ENCODE measurements at places on chromosomes 1 and 21.

DNA sequence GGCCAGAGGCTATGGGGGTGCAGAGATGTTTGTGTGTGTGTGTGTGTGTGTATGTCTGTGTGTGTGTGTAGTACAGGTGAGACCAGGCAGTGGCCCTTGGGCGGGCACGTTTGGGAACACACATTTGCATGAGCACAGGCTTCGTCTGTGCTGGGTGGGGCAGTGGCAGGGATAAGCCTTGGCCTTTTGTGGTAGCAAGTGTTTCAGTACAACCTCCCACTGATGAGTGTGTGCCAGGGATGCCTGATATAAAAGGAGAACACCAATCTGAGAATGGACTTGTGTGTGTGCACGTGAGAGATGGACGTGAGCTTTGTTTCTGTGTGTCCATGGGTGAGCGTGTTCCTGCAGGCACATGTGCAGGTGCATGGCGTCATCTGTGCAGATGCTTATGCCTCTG, 3.0 kb downstream of the NTRK1 start:
- no peak for DNase-seq

DNA sequence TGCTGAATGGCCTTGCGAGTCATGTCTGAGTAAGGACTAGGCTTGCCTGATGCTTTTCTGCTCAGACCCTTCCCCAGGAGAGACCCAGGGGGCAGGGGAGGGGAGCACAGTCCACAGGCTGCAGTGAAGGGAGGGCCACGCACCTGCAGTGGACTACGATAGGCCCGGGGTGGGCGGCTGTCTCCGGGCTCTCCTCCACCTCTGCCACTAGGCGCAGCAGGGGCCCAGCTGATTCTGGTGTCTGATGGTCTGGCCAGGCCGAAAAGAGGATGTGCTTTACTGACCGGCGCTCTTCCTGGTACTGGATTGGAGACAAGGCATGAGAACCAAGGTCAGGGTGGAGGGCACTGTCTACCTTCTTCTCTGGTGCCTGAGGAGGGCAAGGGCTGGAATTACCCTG, 7.9 kb upstream of the ARL8A start:
- no peak for DNase-seq

- DNase-seq, result no peak
These were observed 291.4 kb downstream of the LRRC40 start for GRCh38 chr1:69913977-69914376.

GRCh38 chr1:173241528-173242347, 34.6 kb upstream of the TNFSF4 start:
- DNase-seq, result no peak

GRCh38 chr21:46052703-46053651, 44.9 kb upstream of the COL6A2 start:
- no peak for DNase-seq

- DNase-seq, result no peak
These were observed 7.6 kb downstream of the TENT5C start for GRCh38 chr1:117613249-117613968.

- DNase-seq, result no peak
These were observed 25.1 kb downstream of the TIAM1 start for GRCh38 chr21:31318971-31319370.

- DNase-seq, result no peak
These were observed 115.6 kb upstream of the KIAA1614 start for GRCh38 chr1:180796897-180797640.

DNA sequence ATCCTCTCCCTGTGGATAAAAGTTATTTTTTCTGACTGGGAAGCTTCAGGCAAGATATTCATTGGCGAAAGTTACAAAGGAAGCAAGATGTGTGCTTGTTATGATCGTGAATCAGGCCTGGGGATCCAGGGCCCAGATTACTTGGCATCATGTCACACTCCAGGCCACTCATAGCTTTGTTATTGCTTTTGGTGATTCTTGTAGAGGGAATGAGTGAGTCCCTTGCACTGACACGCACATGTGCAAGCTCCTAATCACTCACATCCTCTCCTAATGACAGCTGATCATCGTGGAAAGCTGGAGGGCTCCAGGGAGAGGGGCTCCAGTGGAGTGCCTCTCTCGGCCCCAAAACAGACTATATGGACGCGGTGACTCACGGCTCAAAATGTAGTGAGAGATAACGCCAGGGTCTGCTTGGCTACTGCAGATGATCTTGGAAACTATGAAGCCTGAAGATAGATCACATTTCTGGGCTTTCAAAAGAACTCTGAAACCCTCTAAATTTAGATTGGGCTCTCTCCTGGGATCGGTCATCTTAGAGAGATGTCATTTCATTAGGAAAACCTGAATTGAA, 481.1 kb upstream of the USP24 start:
- DNase-seq, result no peak

DNA sequence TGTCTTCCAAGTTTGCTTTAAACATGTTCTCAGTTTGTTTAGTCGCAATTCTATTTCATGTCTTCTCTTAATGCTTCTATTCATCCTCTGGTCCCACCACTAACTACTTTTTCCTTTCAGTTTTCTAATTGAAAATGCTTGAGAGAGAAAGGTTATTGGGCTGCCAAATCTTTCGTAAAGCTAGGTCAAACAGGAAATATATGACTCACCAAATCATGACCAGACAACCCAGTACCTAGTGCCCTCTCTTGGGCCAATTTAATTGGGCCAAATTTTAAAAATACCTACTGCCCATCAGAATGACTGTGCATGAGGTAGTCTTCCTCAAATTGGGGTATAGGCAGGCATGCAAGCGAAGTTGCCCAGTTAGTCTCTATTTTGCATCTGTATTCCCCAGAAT, 295.4 kb upstream of the PBX1 start:
- no peak for DNase-seq

- DNase-seq, result no peak
These were observed 139.4 kb downstream of the EDEM3 start for GRCh38 chr1:184615301-184615700.

GRCh38 chr1:51575406-51576084, 41.3 kb upstream of the OSBPL9 start:
- DNase-seq, result no peak

DNA sequence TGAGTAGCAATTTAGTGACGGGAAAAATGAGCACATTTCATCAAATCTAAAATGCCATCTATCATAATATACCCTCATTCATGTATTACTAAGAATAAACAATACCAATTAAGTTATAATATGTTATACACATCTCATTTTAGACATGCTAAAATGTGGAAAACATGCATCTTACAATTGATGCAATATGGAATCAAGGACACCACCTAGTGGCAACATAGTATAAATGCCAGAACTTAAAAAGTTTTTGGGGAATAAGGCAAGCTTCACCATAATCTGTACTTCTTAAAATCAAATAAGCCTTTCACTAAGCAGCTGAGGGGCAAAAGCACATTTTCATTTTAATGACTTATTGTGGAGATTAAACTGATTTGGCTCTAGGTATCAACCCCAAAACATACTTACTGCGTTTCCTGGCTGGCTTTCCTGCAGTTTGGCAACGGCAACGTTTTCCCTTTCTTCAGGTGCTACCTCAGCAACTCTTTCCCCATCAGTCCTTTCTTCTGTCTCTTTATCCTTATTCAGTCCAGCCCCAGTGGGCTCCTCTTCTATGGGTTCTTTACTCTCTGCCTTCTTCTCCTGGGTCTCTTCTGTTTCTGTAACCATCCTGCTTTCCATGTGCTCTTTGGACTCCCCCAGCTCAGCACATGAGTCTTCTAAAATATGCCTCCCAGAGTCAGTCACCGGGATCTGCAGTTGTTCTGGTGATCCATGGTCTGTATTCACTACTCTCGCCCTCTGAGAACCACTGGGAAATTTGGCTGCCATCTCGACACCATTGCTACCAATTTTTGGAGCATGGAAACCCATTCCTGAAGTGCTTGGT, 11.4 kb downstream of the SDE2 start:
- DNase-seq, result peak; percentile 66

- DNase-seq, result peak; percentile 83
These were observed 22.8 kb upstream of the CDK18 start for GRCh38 chr1:205481629-205482151.

- DNase-seq, result peak; percentile 84
These were observed 204.0 kb downstream of the PLPP3 start for GRCh38 chr1:56375326-56375804.

DNA sequence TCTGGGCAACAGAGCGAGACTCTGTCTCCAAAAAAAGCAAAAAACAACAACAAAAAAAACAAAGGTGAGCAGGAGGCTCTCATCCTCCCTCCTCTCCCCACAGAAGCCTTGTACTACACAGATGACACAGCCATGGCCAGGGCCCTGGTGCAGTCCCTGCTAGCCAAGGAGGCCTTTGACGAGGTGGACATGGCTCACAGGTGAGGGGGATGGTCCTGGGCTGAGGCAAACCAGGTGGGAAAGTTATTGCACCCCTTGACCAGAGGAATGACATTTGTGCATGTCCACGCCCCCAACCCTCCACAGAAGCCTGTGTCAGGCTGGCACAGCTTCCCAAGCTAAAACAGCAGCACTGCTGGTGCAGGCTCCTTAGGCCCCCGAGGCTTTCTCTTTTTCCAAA, 2.4 kb downstream of the ADPRS start:
- no peak for DNase-seq

GRCh38 chr1:209853676-209854075, 25.9 kb downstream of the UTP25 start:
- peak; percentile 59 for DNase-seq

- DNase-seq, result no peak
These were observed 31.5 kb downstream of the COL18A1 start for GRCh38 chr21:45436351-45437065.

GRCh38 chr1:39698568-39698967, 7.3 kb upstream of the HPCAL4 start:
- no peak for DNase-seq

DNA sequence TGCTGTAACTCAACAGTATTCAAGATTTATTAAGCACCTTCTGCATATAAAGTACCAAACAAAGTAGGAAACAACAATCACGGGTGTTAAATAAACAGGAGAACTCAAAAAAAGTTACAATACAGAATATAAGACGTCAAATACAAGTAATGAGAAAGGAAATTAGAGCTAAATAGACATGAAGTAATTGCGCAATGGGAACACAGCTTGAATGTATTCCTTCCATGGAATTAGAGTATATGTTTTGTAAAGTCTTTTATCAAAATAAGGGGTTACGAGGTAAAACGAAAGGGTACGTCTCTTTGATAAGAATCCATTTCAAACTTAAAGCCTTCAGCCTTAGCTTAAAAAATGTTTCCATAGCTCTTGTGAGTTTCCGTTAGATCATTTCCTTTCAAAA, 109.1 kb downstream of the SPATA6 start:
- DNase-seq, result no peak

GRCh38 chr1:27342391-27342777, 562 bp downstream of the SYTL1 start:
- peak; percentile 33 for DNase-seq

- DNase-seq, result no peak
These were observed 326.0 kb upstream of the RUNX1 start for GRCh38 chr21:35375115-35375514.

DNA sequence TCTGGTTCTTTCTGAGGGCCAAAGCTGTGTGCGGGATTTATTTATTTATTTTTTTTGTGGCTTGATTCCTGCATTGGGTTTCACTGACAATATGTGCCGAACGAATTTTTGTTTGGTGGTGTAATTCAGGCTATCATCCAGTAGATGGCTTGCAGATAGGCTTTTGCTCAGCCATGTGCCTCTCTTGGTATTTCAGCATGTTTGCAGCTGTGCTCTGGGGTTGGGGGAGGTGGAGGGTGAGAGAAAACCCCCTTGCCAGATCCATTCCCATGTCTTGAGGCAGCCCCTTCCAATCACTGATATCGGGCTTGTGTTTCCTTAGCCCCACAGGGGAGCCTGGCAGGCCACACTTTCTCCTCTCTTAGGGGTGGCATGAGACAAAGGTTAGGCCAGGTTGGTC, 302.4 kb downstream of the PTGER3 start:
- peak; percentile 4 for DNase-seq

DNA sequence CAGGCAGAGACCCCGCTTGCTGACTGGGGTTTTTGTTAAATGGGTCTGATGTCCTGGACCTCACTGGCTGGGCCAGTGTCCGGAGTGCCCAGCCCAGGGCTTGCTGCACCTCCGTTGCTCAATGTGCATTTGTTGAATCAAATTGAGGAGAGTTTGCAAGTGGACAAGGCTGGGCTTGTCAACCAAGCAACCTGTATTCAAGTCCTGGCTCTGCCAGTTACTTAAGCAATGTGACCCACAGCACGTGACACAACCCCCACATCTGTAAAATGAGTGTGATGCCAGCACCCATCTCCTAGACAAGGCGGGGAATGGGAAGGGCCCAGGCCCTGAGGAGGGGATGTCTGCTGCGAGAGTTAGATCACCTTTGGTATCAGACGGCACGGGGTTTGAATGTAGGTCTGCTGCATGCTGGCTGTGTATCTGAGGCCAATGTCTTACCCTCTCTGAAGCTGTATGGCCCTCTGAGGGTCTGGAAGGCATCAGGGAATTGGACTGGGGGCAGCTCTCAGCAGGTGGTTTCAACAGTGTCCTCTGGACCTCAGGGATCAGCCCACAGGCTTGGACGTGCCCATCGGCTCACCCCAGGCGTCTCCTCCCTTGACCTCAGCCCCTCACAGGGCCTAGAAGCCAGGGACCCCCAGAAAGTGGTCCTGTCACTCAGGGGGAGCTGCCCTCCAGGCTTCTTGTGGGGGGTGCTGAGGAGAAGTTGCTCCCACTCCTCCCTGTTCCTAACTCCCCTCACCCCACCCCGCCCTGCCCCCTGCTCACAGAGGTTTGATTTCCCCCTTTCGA, 51.0 kb upstream of the RUNX3 start:
- no peak for DNase-seq

GRCh38 chr1:206581571-206581981, 30.7 kb downstream of the EIF2D start:
- DNase-seq, result peak; percentile 45

DNA sequence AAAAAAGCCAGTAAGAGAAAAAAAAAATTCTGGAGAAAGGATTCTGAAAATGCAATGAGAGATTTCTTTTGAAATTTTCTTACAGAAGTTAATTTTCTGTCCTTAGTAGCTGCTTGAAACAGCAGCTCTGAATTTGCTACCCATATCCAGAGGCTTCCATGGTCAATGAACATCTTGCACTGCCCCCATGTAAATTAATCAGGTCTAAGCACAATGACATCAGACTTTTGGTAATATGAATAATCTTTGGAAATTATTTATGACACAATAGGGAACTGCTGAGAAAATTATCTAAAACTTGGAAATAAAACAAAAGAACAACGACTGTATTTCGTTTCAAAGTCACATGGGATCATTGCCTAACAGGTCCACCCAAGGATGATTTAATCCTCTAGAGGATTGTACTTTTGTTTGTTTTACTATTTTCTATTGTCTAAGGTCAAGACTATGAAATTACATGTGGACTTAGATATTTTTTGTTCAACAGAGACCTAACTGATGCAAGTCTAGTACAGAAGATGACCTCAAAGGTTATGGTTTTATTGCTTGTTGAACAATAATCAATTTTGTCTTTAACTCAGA, 312.1 kb downstream of the BACH1 start:
- peak; percentile 23 for DNase-seq

GRCh38 chr1:1407636-1408318, 684 bp upstream of the MRPL20 start:
- DNase-seq, result no peak

GRCh38 chr21:46155514-46156377, at the start of gene FTCD:
TSS of gene FTCD (minus strand) at chr21:46155579. CDS start at chr21:46155523, 56 bp downstream.
- DNase-seq, result no peak

All from NCI-H69 (cell line).